Peyer's patch (tissue), 4 donors: ENCODE measurements at places on chromosomes 13 and 19. TPM values are rescaled to one million over a fixed set of nuclear protein-coding genes. Genes with fewer than 3 reads are reported as not detected.

CNFN gene
- total RNA-seq = 3.8 TPM

DNA sequence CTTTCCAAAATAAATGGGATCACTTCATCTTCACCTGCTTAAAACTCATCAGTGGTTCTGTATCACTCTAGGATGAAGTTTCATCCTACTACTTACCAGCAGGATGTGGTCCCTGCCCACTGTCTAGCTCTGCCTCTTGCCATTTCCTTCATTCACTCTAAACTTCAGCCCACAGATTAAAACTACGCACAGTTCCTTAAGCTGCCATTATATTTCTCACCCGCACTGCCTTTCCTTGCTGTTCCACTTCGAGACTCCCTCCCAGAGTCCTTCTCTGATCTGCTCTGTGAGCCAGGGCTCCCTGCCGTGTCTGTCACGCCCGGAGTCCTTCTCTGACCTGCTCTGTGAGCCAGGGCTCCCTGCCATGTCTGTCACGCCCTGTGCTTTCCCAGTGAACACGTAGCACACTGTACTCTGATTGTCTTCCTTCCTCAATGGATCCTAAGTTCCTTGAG is 52.0 kb upstream of the NPAS1 start:
- no peak overlapping the region for H3K4me3 ChIP-seq
- H3K36me3 ChIP-seq = no peaks in the 10 kb centered on the region
- H3K27me3 ChIP-seq = no peaks in the 10 kb centered on the region

EDNRB gene
- total RNA-seq = 15.1 TPM

RGL3 gene
- total RNA-seq = 7.0 TPM

- H3K4me3 ChIP-seq = peak overlapping the region; percentile 34
- H3K36me3 ChIP-seq = no peaks in the 10 kb centered on the region
- H3K27ac ChIP-seq = peak overlapping the region; percentile 80
- H3K27me3 ChIP-seq = no peaks in the 10 kb centered on the region
These were observed 42.9 kb downstream of the CAB39L start for GRCh38 chr13:49400755-49401659.

SLAIN1 gene
- 3.1 TPM for total RNA-seq

DNA sequence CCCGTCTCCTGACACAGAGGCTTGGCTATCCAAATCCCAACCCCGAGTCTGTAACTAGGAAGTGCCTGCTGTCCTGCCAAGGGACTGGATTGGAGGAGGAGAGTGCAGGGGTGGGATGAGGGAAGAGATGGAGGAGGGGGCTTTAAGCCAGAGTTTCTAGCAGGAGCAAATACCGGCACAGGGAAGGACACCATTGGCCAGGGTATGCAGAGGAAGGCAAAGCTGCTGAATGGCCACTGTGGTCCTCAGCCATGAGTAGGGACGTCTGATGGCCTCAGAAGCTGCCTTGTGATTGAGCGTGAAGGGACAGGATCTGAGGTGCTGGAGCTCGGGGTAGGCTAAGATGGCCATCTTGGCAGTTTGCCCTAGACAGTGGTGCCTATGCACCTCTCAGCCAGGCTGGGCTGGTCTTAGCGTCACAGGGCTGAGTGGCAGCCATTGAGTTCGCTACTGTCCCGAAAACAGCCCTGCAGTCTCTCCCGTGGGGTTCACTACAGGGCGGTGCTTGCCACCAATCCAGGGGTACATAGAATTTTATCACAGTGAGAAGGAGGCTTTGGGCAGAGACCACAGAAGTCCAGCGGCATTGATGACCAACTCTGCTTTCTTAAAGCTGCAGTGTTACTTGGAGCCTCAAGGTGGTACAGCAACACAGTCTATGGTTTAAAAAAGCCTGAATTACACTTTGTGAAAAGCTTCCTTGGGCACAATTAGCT is 61.8 kb downstream of the AKAP11 start:
- no peaks in the 10 kb centered on the region for H3K27me3 ChIP-seq
- H3K4me1 ChIP-seq = no peaks in the 10 kb centered on the region
- no peak overlapping the region for H3K27ac ChIP-seq
- no peak for DNase-seq
- no peaks in the 10 kb centered on the region for H3K36me3 ChIP-seq
- H3K4me3 ChIP-seq = no peak overlapping the region

GRCh38 chr19:39405261-39405957 is 1.2 kb upstream of the ZFP36 start:
- H3K27me3 ChIP-seq = no peaks in the 10 kb centered on the region
- H3K4me1 ChIP-seq = peaks cover 9% of the 10 kb centered on the region
- DNase-seq = peak; percentile 55
- no peaks in the 10 kb centered on the region for H3K36me3 ChIP-seq
- no peak overlapping the region for H3K4me3 ChIP-seq

C1QTNF9 gene
- total RNA-seq = 0.40 TPM

SMIM24 gene
- 908 TPM for total RNA-seq

CD320 gene
- 12.7 TPM for total RNA-seq

ZFP28 gene
- total RNA-seq = 9.5 TPM

DNA sequence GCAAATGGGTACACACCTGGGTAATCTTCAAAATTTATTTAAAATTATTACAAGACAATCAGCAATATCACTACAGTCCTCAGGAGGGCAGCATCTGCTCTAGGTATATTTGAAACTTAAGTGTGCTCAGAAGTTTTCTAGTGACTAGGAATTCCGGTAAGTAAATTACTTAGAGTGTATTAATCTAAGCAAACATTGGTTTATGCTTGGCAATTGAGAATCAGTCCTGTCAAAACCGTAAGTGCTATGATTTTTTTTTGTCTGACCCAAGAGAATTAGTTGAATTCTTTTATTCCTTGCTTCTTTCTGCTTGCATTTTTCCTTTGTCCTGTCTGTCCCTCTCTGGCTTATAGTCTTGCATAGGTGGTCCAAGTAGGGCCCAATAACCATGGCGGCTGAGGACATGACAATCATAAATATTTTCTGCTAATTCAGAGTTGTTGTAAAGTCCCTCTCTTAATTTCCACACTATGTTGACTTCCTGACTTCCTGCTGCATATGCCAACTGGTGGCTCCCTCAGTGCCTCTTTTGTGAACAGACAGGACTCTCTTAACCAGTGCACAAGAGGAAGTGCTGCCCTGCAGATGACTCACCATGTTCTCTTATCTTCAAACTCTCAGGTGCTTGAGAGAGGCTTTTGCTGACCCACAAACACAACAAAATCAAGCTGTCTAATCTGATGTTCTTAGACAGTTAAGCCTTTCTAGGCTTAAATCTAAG is 82.2 kb downstream of the SLAIN1 start:
- no peak overlapping the region for H3K4me3 ChIP-seq
- no peak overlapping the region for H3K27ac ChIP-seq
- no peaks in the 10 kb centered on the region for H3K36me3 ChIP-seq
- DNase-seq = no peak
- no peaks in the 10 kb centered on the region for H3K27me3 ChIP-seq

DNA sequence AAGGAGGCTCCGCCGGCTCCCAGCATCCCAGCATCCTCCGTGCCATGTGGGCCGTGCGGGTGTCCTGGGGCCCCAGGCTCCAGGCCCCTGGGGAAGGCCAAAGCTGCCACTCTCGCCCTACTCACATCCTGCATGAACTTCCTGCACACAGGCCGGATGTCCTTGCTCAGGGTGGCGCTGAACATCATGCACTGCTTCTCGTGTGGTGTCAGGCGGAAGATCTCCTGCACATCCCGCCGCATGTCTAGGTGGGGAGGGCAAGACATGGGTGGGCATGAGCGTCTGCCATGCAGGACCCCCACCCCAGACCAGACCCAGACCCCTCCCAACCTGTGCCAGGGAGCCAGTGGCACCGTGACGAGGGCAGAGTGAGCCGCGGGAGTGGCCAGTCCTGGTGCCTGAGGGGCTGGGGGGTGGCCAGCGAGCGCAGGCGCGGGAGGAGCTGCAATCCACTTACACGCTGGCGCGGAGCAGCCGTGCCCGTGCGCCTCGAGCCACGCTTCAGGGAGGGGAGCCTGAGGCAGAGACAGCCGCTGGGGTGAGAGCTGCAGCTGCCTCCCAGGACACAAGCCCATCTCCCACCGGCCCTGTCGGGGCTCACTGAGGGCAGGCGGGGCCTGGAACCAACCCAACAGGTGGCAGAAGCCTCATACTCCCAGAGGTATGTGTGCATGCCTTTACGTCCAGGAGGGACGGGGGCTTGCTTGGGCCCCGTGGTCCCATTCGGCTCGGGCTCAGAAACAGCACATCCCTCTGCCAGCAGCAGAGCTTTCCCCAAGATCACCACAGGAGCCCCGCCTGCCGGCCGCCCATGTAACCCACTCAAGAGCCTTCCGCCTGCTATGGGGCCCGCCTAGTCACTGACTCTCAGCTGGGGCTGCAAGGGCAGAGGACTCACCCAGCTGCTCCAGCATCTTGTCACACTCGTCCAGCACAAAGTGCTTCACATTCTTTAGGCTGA is 8.8 kb downstream of the DDX39A start:
- no peaks in the 10 kb centered on the region for H3K27me3 ChIP-seq
- DNase-seq = peak; percentile 54
- H3K36me3 ChIP-seq = no peaks in the 10 kb centered on the region
- peak overlapping the region; percentile 11 for H3K27ac ChIP-seq
- H3K4me3 ChIP-seq = no peak overlapping the region
- H3K4me1 ChIP-seq = no peaks in the 10 kb centered on the region

DNA sequence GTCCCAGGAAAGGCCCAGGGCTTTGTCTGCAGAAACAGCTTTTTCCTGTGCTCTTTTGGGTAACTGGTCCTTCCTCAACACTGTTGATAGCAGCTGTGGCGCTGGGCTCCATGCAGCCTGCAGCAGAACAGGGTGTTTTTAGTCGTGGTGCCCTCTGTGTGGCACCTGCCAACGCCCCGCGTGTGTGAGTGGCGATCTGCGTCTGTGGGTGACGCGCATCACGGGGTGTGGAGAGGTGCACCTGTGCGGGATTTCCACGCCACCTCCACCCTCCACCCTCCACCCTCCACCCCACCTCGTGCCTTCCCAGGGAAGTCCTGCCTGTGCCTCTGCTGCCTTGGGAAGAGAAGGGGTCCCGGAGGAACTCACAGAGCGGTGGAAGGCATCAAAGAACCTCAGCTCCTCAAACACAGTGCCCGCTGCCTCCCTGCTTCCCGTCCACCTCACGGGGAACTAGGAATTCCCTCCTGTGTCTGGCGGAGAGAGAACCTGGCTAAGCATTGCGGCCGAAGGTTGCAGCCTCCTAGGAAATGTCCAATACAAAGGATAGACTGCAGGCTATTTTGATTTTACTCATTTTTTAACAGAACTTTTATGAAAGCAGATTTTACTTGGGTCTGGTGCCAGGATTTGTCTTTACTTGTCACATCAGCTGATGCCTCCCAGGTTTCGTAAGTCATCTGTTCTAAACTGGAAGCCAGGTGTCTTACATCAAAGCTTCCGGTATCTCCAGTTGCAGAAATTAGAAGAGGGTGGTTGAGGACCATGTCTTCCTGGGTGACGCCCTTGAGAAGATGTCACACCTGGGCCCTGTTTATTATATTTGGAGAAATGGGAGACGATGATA is 84.0 kb downstream of the ATP11A start:
- H3K4me3 ChIP-seq = no peak overlapping the region
- no peak overlapping the region for H3K27ac ChIP-seq
- no peaks in the 10 kb centered on the region for H3K4me1 ChIP-seq
- H3K27me3 ChIP-seq = no peaks in the 10 kb centered on the region
- no peaks in the 10 kb centered on the region for H3K36me3 ChIP-seq

PLIN4 gene
- total RNA-seq = 2.3 TPM

- DNase-seq = no peak
- no peaks in the 10 kb centered on the region for H3K4me1 ChIP-seq
- H3K4me3 ChIP-seq = no peak overlapping the region
- H3K27ac ChIP-seq = no peak overlapping the region
These were observed 7.1 kb downstream of the ZIC2 start for GRCh38 chr13:99988529-99989275.

GRCh38 chr19:31770223-31770622 is 421.0 kb upstream of the TSHZ3 start:
- no peaks in the 10 kb centered on the region for H3K4me1 ChIP-seq
- H3K4me3 ChIP-seq = no peak overlapping the region
- H3K36me3 ChIP-seq = no peaks in the 10 kb centered on the region
- no peaks in the 10 kb centered on the region for H3K27me3 ChIP-seq

DNA sequence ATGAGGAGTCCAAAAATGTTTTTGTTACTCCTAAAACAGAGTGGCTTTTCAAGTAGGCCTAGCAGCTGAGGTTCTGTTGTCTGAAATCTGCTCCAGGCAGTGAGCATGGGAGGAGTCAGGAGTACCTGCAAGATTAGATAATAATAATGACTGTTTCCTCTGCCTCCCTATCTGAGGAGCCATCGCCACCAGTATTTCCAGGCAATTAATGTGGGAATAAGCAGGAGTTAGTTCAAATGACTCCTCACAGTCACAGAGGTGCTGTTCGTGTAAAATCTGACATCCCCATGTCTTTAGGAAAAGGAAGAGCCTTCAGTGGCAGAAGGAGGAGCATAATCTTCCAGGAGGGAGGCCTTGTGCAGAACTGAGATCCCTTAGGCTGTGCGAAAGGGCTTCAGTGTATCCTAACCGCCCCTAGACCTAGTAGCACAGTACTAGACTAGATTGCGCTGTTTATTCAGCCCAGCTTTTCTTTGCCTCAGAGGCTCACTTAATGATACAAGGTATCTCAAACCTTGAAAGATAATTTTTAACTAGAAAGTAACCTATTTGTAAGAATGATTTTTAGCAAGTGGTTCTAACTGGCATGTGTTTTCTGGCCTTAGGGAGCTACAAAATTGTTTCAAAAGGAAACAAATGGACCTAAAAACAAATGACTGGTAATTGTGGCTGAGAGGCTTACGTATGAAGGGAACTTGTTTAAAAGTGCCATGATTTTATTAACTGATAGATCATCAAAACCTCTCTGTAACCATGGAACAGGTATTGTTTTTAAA is 49.0 kb downstream of the FREM2 start:
- no peak overlapping the region for H3K4me3 ChIP-seq
- H3K36me3 ChIP-seq = no peaks in the 10 kb centered on the region

DNA sequence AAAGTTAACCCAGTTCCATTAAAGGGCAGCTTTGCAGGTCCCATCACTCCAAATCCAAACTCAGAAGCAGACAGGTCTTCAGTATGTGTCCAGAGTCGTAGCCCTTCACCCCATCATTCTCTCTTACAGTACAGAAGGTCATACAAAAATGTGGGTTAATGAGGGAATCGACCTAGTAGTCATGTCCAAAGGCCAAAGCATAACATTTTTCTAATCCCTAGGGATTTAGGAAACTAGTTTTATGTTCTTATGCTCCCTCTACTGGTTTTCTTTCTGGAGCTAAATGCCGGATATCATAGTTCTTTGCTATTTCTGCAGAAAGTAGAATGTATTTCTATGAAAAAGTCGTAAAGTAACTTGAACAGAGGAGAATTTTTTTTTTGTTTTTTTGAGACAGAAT is 72.2 kb downstream of the DHRS12 start:
- H3K4me3 ChIP-seq = no peak overlapping the region
- no peaks in the 10 kb centered on the region for H3K27me3 ChIP-seq
- peaks cover 4% of the 10 kb centered on the region for H3K4me1 ChIP-seq
- no peak for DNase-seq

- H3K4me1 ChIP-seq = peaks cover under 1% of the 10 kb centered on the region
- DNase-seq = no peak
- no peak overlapping the region for H3K4me3 ChIP-seq
- no peak overlapping the region for H3K27ac ChIP-seq
These were observed 36.1 kb upstream of the USPL1 start for GRCh38 chr13:30581582-30581981.

ATP1A3 gene
- 0.35 TPM for total RNA-seq

- H3K36me3 ChIP-seq = no peaks in the 10 kb centered on the region
- no peak overlapping the region for H3K4me3 ChIP-seq
- DNase-seq = no peak
These were observed 45.4 kb upstream of the GPR183 start for GRCh38 chr13:99352351-99353245.

GRCh38 chr19:4988770-4989251 is 19.9 kb downstream of the KDM4B start:
- DNase-seq = no peak
- H3K4me3 ChIP-seq = no peak overlapping the region
- H3K27ac ChIP-seq = no peak overlapping the region
- H3K4me1 ChIP-seq = no peaks in the 10 kb centered on the region

- no peak for DNase-seq
- no peaks in the 10 kb centered on the region for H3K36me3 ChIP-seq
- no peak overlapping the region for H3K4me3 ChIP-seq
- no peaks in the 10 kb centered on the region for H3K27me3 ChIP-seq
These were observed 30.4 kb upstream of the SPACA7 start for GRCh38 chr13:112345826-112346172.
